ENCODE measurements at places on chromosomes 4 and X.

- no peak for DNase-seq
Observed at GRCh38 chr4:175453456-175453855, 358.6 kb downstream of the GPM6A start.

- DNase-seq, result no peak
Observed at GRCh38 chr4:174213731-174214100, 69.8 kb downstream of the FBXO8 start.

GRCh38 chr4:1072830-1073446, 40.4 kb downstream of the RNF212 start:
- no peak for DNase-seq

DNA sequence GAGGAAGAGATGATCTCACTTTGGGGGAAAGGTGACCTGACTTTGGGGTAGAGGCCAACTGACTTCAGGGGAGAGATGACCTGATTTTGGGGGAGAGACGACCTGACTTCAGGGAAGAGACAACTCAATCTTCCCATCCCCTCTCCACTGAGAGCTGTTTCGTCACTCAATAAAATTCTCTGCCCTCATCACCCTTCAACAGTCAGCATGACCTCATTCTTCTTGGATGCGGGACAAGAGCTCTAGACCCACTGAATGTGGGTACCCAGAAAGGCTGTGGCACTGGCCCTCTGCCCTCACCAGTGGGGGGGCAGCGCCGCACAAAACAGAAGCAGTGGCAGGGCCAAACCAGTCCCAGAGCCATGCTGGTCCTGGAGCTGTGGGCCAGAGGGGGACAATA, 34.6 kb downstream of the ATXN3L start:
- DNase-seq, result no peak

DNA sequence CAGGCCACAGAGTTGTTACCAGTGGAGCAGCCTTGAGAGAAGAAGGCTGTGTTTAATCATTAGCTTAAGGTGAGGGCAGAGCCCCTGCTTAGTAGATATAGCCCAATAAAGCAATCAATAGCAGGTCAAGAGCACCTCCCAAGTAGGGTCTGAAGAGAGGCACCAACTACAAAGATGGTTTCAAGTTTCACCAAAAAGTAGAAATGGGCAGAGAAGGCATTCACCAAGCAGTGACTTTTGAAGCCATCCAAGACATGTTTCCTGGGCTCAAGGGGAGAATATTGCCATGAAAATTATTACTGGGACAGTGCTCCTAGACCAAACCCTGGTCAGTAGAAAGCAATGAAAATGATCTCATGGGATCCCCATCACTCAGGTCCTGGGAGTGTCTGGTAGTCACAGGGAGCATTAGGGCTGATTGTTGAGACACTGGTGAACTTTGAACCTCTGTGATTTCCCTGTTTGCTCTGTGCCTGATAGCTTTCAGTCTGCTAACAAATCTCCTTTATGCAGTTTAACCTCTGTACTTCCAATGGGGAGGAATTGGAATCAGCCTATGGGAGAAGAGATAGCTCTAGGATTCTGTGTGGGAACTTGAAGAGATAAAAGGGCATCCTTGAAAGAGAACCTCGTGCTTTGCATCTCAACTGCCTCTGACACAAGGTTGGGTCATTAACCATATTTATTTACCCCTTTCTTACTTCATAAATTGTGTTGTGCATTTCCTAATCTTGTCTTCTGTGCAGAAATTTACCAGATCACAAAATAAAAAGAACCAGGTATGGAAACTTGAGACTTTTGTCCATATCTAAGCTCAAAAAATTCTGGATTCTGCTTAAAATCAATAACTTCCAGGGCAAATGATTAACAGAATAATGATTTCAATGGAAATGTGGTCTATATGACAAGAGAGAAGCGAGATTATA, 9.3 kb upstream of the OTC start:
- DNase-seq, result no peak

DNA sequence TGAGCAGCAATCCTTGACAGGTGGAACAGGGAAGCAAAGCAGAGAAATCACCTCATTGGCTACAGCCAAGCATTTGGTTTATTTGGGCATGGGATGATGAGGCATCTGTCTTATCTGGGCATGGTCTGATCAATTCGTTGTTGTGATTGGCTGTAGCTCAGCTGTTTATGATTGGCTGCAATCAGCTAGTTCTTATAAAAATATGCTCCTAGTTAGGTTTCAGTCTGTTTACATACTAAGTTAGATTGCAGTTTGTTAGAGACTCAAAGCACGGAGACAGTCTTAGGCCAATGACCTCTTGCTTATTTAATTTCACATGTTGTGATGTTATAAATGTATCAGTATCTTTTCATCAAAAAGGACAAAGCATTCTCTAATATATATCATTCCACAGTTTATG, 312.0 kb downstream of the PDGFC start:
- DNase-seq, result no peak

DNA sequence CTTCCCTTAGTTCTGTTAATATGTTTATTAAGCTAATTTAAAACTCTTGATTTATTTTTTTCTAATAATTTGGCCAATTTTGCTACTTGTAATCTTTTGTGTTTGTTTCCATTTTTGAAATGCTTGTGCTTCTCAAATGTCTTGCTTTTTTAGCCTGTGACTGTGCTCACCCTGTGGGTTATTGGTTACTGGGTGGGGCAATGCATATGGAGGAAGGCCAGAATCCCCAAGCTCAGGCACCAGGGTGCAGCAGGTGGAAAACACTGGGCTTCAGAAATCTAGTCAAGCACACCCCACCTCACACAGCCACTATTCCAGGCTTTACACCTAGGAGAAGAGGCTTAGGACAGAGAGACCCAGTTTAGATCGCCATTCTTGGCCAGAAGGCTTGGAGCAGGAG, 33.1 kb downstream of the ETNPPL start:
- DNase-seq, result no peak

DNA sequence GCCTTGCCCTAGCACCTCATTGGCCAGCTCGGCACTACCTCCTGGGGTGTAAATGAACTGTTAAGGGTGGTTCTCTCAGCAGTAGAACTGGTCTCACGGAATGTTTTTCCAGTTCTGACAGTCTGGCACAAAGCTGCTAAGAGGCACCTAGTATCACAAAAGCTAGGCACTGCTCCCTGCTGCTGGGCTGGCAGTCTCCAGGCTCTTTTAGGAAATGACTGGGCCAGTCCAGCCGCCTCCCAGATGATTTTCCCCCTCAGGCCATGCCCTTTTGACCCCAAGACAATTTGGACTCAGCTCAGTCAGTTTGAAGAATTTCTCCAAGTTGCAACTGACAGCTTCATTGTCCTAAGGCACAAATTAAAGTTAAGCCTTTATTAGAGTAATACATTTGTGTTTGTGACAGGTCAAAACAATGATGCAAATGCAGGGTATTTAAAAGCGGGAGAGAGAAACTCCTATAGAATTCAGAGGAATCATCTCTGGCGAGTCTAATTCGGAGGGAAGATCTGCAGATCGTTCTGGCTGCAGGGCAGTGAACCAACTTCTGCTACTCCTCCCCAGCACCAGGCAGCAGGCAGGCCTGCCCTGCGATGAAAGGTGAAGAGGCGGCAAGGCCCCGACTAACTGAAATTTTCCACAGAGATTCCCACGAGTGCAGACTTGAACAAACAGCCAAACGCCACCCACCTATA, 7.9 kb downstream of the FRMD7 start:
- DNase-seq, result no peak

- DNase-seq, result no peak
Observed at GRCh38 chr4:71538528-71538927, 199.7 kb downstream of the SLC4A4 start.

GRCh38 chrX:118773782-118774181, 46.4 kb downstream of the IL13RA1 start:
- no peak for DNase-seq

GRCh38 chrX:7698248-7698647, 144.7 kb upstream of the VCX start:
- DNase-seq, result no peak

DNA sequence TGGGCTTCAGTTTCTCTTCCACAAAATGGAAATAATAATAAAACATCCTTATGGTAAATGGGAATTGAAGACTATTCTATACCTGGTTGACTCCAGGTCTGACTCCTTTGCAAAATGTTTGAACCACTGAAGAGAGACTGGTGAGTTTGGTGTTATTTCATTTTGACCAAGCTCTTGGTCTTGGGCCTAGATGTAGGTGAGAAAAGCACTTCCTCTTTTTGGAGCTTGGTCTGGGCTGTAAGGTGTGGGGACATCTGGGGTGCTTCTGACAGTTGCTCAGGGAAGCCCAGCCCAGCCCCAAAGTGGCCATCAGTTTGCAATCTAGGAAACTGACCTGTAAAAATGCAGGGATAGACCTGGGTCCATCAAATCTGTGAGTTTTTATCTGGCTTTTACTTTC, 26.8 kb upstream of the SOD3 start:
- no peak for DNase-seq

Data from left renal pelvis (tissue), 4 donors.